ENCODE measurements at places on chromosomes 16 and 17.
A peak's percentile ranks its signal among the peaks of the same experiment; 100 is the strongest.

GRCh38 chr16:72989579-72990551, 58.1 kb downstream of the ZFHX3 start:
- DNase-seq, result no peak

GRCh38 chr17:54990118-54990517, 21.6 kb downstream of the STXBP4 start:
- no peak for DNase-seq

DNA sequence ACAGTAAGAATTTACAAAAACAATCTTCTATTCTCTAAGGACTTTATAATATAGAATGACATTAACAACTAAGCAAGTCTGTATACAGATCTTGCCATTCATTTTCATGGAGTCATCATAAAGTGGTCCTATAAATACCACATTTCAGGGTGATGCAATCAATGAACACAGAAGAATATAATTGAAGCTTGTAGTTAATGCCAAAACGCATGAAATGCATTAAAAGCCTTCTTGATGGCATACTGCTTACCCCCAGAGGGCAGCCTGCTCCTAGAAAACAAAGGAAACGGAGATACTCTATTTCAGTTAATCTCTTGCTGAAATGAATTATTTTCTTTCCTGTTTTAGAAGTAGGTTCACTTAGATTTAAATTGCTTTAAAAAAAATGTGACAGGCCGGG, 45.2 kb upstream of the STAC2 start:
- no peak for DNase-seq

DNA sequence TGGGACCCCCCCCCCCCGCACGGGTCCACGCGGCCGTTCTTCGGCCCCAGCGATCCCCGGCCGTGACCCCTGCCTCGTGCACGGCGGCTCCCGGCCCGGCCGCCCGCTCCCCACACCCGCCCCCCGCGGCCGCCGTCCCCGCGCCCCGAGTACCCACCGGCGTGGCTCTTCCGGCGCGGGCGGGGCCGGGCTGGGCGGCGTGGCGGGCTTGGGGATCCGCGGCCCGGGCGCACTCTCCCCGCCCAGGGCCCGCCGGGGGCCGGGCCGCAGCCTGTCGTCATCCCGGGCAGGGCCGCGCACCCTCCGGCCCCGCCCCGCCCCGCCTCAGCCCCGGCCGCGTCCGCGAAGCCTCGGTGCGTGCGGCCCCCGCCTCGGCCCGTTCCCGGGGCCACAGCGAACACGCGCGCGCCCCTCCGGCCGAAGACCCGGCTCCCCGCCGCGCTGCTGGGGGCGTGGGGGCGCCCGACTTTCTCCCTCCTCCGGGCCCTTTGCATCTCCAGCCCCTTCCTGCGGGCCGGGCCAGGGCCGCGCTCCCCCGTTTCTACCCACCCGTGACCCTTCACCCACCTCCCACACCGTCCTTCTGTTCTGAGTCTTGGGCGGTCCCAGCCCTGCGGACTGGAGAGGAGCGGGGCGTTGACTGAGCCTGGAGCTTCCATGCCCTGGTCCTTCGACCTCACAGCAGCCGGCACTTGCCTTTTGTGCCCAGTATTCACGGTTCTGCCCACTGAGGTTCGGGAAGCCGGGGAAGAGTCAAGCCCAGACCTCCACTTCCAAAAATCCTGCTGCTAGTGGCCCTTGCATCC, 840 bp downstream of the MYO1C start:
- DNase-seq, result peak; percentile 58

DNA sequence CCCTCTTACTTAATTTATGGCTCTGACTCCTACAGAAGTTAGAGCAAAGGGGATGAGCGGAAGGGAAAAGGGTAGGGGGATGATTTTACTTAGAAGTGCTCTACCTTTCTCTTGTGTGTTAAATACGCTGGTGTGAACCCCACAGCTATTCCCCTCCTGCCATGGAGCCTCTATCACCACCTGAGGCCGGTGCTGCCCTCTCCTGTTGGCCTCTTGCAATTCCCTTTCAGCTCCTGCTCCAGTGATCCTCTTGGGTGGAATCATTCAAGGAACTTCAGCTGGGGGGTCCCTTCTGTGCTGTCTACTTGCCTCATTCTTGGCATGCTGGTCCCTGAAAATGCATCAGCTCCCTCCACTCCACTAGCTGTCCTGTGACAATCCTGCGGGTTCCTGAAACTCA, 41.8 kb upstream of the CDH8 start:
- DNase-seq, result no peak

DNA sequence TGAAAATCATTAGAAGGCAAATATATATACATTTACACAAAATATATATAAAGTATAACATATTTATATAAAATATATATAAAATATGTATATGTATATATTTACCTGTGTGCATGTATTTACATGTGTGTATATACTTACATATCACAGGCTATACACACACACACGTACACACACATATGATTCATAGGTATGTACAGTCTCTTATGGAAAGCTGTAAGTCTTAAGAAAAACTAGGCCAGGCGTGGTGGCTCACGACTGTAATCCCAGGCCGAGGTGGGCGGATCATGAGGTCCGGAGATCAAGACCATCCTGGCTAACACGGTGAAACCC, 14.7 kb downstream of the TOM1L2 start:
- no peak for DNase-seq

DNA sequence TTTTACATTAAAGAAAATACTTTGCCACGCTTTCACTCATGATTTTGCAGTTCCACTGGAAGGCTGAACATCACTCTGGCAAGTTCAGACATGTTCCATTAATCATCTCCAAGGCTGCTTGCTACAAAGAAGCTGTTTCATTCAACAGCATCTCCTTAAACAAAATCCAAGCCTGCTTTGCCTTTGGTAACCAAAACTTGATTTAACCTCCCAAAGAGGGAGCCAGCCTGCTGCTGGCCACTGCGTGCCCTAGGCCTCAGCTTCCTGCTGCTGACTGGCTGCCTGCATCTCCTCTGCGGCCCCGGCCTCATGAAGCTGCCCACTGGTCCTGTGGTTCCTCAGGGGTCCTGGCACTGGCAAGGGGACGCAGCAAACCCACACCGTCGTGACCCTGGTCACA, 31.8 kb downstream of the ANKRD11 start:
- no peak for DNase-seq

DNA sequence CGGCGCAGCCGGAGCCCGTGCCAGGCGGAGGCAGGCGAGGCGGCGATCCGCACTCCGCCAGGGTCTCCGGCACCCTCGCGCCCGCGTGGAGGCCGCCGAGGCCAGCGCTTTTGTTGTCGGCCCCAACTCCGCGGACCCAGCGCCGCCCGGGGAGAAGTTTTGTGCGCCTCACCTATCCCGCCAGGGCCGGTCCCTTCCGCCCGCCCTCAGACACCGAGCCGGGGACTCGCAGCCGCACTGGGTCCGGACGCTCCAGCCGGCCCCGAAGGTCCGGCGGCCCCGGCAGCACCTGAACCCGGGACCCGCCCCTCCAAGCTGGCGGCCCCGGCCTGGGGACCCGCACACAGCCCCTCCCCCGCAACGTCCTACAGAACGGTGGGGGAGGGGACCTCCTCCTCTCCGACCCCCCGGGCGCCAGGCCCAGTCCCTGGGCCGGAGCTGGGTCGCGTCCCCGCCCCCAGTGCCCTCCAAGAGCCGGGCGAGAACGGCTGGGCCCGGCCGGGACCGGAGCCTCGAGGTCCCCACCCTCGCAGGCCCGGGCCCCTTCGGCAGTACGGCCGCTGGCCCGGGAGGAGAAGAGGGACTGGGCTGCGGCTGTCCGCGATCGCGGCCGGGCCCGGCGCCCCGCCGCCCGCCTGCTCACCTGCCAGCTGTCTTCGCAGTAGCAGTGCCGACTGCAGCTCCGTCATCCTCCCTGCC, 698 bp downstream of the UBE2G1 start:
- peak; percentile 31 for DNase-seq
